CD4-positive, alpha-beta T cell treated with Interleukin-17A for 1 hour (primary cell): ENCODE measurements at places on chromosomes 1 and 21.

GRCh38 chr1:24501371-24502064, 1.1 kb upstream of the RCAN3 start:
- peak; percentile 56 for DNase-seq

DNA sequence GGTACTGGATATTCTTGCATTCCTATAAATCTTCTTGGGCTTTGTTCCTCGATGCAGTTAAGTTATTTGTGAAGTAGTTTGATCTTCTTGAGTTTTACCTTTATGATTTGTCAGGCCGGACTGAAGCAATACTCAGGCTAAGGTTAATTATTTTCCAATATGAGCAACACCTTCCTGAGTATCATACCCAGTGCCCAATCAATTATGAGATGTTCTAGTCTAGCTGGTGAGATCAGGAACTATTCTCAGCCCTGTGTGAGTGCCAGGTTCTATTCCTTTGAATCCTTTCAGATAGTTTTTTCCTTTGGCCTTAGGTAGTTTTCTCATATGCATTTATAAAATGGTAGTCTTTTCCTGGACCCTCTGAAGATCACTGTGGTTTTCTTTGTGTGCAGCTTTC, 92.5 kb downstream of the SCMH1 start:
- DNase-seq: no peak

DNA sequence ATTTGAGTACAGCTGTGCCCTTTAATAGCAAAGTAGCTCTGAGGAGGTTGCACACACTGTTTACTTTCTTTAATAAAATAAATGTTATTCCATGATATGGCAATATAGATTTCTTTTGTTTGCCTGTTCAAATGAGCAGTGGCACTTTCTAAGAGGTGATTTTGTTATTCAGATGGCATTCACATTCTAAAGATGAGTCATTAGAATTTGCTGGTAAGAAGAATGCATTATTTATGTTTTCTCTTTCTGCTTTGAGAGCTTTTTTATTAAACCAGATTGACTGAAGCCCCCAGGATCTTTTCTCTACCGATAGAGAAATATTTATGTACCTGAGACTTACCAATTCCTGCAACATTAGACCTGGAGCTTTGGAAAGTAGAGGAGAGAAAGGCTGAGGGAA, 11.2 kb upstream of the LEPR start:
- DNase-seq: no peak

- no peak for DNase-seq
Measured at GRCh38 chr21:28798798-28799197, 193.9 kb downstream of the LTN1 start.

DNA sequence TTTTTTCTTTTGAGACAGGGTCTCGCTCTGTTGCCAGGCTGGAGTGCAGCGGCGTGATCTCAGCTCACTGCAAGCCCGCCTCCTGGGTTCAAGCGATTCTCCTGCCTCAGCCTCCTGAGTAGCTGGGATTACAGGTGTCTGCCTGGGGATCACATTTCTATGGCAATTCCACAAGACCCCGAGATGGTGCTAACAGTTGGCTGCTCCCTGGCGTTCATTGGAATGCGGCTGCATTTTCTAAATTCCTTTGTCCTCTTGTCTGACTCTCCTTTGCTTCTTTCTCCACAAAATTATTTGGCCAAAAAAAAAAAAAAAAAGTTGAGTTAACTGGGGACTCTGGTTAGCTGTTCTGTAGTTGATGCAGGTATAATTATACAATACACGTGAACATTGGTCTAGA, 176.4 kb downstream of the ETS2 start:
- DNase-seq: no peak

GRCh38 chr1:67393737-67394136, 36.5 kb downstream of the SERBP1 start:
- no peak for DNase-seq

GRCh38 chr1:20474333-20474975, 11.6 kb downstream of the CAMK2N1 start:
- no peak for DNase-seq

GRCh38 chr1:25948641-25949040, 42.4 kb upstream of the STMN1 start:
- no peak for DNase-seq

DNA sequence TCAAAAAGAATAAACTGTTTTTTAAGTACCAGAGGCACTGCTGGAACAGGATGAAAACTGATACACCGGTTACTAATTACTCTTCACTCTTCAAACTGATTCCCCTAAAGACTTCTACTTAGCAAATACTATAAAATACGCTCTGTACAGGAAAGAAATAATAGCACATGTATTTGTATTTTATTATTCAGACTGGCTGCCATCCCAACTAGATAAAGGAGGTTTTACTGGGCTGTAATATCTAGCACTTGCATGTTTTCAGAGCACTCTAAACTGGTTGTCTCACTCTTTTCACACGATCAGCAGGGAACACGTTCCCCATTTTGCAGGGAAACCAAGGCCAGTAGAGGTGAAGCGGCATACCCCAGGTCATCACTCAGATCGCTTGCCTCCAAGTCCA, 9.2 kb downstream of the SMIM12 start:
- no peak for DNase-seq

- peak; percentile 76 for DNase-seq
Measured at GRCh38 chr1:39491146-39491921, at the start of gene BMP8A. BMP8A (plus strand) TSS chr1:39491636; CDS start chr1:39491992, 356 bp downstream.

DNA sequence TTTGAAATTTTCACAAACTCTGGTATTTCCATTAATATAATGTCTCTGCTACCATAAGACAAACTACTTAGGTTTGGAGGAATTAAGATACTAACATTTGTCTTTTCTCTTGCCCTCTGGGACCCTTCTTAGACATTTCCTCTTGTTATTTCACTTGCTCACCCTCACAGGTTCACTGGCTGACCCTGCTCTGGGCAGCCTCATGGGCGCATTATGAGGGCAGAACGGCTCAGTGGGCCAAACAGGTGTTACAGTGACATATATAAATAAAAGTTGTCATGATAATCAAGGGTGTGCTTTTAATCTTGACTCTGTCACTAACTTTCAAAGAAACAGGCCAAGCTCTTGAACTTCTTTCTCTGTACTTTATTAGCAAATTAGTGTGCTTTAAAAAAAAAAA, 46.5 kb downstream of the ZNHIT6 start:
- no peak for DNase-seq

GRCh38 chr1:220213382-220213983, 58.8 kb downstream of the RAB3GAP2 start:
- no peak for DNase-seq

- DNase-seq: no peak
Measured at GRCh38 chr1:45793942-45794604, 9.3 kb upstream of the MAST2 start.

GRCh38 chr1:184836934-184837895, 82.6 kb upstream of the EDEM3 start:
- no peak for DNase-seq

DNA sequence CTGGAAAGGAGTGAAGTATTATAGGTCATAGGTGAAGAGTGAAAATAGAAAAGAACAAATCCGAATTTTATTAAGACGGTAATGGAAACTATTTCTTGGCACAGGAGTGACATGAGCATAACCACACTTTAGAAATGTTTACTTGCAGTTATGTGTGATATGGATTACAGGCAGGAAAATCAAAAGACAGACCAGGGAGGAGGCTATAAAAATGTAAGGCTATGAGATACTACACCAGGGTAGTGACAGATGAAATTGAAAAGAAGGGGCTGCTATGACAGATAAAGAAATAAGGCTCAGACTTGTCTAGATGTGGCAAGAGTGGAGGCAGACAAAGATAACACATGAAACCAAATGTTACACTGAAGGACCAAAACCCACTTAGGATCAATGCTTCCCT, 31.7 kb downstream of the GPATCH2 start:
- no peak for DNase-seq

- no peak for DNase-seq
Measured at GRCh38 chr21:46191257-46191685, 7.0 kb upstream of the SPATC1L start.

DNA sequence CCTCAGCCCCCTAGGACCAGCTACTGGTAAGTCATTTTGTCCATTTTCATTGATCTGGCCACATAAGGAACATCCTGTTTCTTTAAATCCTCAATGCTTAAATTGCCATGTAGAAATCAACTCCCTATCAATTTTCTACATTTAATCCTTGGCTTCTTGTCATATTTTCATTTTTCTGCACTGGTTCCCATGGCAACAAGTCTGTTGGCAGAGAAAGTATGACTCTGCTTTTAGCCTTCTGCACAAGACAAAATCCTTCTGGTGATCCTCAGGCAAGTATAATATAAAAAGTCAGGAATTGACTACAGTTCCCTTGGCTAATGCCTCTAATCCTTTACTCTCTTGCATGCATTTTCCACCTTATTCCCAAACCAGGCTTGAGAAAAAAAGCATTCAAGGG, 65.0 kb downstream of the LRRC40 start:
- DNase-seq: no peak
